ENCODE measurements at places on chromosomes 7 and 10. TPM values are rescaled to one million over a fixed set of nuclear protein-coding genes. Genes with fewer than 3 reads are reported as not detected.

- no peak for DNase-seq
Measured at GRCh38 chr10:132671228-132672154, 114.5 kb downstream of the NKX6-2 start.

DNA sequence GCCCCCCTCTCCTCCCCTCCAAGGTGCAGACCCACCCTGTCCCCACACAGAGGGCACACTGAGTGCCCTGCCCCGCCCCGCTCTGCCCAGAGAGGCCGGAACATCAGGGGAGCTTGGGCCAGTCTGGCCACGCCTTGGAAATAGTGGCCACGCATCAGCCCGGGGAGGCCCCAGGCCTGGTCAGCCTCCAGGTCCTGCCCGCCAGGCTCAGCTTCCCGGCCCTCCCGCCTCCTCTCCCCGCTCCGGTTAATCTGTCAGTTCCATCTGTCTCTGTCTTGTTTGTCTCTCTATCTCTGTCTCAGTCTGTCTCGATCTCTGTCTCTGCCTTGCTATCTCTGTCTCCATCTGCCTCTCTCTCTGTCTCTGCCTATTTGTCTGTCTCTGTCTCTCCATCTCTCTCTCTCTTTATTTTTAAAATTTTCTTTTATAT lies 28.9 kb upstream of the TNRC18 start:
- DNase-seq = no peak

DNA sequence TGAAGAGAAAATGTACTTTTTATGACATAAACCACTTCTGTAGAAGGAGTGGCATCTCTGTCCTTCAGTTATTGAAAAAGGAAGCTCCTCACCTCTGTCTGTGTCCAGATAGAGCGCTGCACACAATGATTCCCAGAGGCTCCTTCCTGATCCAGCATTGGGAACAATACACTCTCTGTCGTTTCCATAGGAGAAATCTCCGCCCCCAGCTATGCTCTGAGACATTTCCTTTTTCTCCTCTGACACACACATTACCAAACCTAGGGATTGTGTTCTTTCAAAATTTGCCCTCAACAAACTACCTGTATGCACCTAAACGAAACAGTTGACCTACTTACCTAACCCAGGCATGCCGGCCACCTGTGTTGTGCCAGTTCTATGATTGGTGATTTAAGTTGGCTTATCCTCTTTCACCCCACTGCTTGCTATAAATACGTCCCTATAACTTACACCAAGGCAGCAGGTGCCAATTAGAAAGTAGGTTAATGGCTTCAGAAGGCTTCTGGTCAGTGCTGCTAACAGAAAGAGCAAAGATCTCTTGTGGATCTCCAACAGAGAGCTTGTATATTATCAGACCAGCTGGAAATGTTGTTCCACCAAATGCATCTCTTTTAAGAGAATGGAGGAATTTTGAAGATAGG lies 140.1 kb upstream of the JCAD start:
- no peak for DNase-seq

- no peak for DNase-seq
Measured at GRCh38 chr7:128115821-128116723, 84.8 kb upstream of the LRRC4 start.

- DNase-seq = no peak
Measured at GRCh38 chr10:25639646-25640045, 294.4 kb upstream of the MYO3A start.

DNA sequence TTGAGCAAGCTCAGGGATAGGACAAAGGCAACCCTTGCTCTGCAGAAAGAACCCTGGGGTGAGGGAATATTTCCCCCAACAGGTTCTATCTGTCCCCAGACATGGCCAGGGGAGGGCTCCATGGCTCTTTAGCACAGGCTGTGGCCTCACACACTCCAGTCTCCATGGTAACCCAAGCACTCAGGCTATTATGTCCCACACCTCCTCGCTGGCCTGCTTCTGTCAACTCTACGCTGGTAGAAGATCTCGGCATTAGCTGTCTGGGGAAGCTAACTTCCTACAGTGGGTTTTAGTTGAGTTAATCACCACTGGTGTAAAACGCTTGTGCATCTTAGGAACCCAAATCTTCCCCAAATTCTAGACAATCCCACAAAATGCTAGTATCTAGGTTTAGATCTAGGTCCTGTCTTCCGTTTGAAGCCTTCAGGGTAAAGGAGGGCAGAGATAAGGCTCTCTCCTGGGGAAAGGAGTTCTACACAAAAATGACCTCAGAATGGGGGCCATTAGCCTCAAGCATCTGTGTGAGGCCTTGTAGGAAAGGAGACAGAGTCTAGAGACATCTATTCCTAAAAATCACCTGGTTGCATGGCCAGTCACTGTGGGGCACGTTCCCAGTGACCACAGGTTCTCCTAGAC lies 36.7 kb upstream of the SLIT1 start:
- no peak for DNase-seq

DNA sequence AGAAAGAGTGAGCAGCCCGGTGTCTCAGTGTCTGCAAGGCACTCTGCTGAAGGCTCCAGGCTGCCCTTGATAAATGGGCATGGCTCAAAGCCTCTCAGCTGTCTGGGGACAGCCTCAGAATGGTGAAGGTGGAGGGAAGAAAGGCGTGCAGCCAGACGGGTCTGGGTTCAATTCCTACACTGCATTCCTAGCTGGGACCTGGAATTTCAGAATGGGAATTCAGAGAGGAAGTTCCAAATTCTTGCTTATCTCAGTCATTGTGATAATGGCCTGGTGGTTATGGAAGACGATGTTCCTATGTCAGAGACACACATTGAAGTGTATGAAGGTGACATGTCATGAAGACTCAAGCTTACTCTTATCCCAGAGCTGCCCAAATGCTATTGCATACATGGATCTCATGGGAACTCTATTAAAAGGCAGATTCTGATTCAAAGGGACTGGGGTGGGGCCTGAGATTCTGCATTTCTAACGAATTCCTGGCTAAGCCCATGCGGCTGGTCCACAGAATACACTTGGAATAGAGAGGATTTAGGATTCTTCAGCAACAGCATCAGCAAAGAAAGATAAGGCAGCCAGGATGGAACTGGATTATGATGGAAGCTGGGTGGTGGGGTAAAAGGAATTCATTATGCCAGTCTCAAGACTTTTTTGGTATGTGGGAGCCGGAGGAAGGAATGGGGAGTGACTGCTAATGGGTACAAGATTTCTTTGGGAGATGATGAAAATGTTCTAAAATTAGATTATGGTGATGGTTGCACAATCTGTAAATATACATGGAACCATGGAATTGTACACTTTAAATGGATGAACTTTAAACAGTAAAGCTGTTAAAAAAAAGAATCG lies 82.6 kb upstream of the ZMIZ1 start:
- DNase-seq = no peak

- no peak for DNase-seq
Measured at GRCh38 chr10:22315455-22316285, 518 bp upstream of the COMMD3 start.

DNA sequence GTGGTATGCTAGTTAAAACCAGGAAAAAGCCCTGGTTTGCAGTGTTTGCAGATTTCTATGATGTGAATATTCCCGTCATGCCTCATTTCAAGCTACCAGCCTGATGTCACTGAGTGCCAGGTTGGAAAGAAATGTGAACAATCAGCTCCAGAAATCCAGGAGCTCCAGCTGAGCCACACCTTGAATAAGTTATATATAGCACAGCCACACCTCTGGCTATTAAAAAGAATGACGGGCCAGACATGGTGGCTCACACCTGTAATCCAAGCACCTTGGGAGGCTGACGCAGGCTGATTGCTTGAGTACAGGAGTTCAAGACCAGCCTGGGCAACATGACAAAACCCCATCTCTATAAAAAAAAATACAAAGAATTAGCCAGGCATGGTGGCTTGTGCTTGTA lies 18.7 kb upstream of the SLF2 start:
- DNase-seq = no peak

DNA sequence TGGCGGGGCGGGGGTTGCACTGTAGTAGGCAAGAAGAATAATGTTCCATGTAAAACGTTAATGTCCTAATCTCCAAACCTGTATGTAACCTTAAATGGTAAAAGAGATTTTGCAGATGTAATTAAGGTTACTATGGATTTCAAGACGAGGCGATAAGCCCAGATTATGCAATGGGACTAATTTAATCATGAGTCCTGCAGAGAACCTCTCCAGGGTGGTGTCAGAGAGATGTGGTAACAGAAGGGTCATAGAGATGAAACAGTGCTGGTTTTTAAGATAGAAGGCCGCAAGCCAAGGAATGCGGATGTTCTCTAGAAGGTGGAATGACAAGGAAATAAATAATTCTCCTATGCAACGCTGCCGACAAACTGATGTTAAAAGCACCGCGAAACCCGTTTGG lies 57.1 kb downstream of the UBE3C start:
- DNase-seq = no peak

DNA sequence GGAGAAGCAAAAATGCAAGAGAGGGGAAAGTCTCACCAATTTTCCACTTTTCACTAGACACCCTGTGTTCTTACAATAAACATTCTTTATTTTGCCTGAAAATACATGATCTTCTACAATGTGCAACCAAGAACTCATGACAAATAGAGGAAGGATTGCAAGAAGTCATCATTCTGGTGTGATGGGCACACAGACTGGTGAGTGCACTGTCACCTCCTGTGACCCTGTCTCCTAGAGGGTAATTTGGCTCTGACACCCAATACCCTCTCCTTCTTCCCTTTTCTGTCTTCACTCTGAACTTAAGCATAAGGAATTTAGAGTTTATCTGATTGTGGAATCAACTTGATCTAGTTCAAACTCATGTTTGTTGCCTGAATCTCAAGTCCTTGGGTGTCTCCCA lies 153.7 kb downstream of the SH2D4B start:
- DNase-seq = no peak

DNA sequence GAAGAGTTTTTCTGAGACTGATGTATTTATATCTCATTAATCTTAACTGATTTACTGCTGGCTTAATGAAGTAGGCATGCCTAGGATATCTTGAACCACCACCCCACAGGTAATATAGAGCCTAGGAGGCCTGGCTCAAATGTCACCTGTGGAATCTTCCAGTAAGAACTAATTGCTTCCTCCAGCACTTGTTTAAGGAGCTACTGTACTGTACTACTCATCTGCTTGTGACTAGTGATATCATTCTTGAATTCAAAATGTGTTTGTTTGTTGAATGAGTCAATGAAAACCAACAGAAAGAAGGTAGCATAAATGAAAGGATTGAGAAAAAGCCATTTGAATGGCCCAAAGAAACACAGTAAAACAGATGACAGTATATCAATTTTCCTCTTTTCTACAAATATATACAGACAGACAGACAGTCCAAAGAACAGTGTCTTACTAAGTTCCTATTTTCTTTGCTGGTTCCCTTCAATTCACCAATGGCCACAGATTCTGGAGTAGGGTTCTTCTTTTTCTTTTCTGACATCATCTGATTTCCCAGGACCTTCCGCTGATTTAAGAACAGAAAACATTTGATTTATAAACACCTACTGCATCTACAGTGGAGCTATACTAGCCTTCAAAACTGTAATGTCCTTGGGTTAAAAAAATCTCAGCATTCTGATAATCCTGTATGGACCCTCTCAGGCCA lies 43.7 kb upstream of the SLIT1 start:
- DNase-seq = no peak

Gene NANOS1
- total RNA-seq = 0.08 TPM

Gene CPA5
- total RNA-seq = 0.31 TPM

Gene IL6
- not detected for total RNA-seq

Gene SMKR1
- 1.3 TPM for total RNA-seq

Gene FAM24B
- total RNA-seq = 9.3 TPM

Gene LRRD1
- total RNA-seq = 0.13 TPM

Gene PIP4K2A
- 154 TPM for total RNA-seq

Gene PRKRIP1
- total RNA-seq = 26.8 TPM

Gene HDAC9
- 1.4 TPM for total RNA-seq

Measured in activated CD8-positive, alpha-beta T cell treated with anti-CD3 and anti-CD28 coated beads, Interleukin-2, amount 10 ng/mL, durations not matched to agents 7 days and 5 days (primary cell).